Activated naive CD4-positive, alpha-beta T cell treated with anti-CD3 and anti-CD28 coated beads, Interleukin-2, amount 50 U/mL, for 16 hours (primary cell): ENCODE measurements at places on chromosomes 2 and 18.

DNA sequence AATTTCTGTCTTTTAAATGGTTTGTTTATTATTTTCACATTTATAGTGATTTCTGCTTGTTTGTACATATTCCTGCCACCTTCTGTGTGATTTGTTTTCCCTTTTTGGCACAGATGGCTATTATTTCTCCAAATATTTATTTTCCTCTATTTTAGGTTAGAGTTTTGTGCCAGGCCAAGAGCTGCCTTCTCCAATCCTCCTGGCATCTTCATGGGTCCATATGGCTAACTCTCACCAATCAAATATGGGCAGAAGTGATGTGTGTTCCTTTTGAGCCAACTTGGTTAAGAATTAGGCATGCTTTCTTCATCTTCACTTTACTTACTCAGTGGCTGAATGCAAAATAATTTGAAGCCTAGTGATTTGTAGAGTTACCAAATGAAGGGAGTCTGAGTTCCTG is 697.1 kb upstream of the CELF4 start:
- DNase-seq = no peak

DNA sequence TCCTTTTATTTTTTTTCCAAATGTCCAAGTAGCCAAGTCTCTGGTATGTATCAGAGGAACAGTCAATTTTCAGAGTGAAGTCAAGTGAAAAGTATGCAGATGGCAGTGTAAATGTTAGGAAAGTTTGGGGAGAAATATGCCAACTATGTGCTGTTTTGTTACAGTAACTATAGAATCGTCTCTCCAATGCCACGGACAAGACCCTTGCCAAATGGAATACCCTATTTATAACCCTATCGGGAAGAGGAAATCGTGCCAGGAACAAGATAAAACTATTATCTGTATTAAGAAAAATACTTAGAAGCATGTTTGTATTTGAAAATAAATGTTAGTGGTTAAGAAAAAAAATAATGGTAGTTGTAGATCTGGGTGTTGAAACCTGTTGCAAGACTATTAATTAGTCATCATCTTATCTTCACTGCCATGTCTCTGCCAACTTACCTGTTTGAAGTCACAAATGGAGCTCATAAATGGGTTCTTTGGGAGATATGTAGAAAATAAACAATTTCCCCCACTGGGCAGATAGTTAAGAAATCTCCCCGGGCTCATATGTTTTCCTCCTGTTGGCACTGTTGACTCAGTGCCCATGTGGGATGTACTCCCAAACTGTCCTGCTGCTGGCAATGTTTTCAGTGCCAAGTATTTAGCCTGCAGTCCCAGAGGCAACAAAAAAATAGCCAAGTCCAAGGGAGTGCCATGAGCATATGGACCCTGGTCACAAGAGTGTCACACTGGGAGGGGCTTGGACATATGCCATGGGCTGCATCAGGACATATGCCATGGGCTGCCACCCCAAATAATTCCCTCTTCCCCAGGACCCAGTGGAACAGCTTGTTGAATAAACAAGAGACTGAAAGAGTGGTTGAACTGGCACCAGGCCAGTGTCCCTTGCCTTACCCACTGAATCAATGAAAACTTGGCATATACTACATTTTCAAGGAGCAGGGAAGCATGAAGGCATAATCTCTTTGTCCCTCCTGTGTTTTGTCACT is 366.9 kb downstream of the OSR1 start:
- no peak for DNase-seq

GRCh38 chr18:10804126-10804525 is 278.3 kb downstream of the NAPG start:
- no peak for DNase-seq

- DNase-seq = no peak
These were observed 7.2 kb upstream of the KIAA2012 start for GRCh38 chr2:202065876-202066275.

DNA sequence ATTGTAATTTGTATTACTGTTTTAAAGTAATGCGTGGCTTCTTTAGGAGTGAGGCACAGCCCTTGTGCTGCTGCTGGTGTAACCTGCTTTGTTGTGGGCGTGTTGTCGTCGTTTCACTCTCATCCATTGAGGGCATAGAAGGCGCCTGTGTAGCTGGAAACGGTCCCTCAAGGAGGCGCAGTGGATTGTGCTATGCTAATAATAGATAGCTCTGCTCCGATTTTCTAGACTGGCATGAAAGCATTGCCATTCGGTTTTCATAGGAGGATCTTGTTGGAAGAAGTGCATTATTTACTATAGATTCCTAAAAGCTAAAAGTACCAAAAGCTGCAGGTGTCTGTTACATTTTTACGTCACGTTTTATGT is 17.9 kb downstream of the RAB12 start:
- DNase-seq = no peak
